Activated B cell treated with CpG ODN at 0.5 μM for 24 hours (primary cell): ENCODE measurements at places on chromosomes 2 and 18. TPM values are rescaled to one million over a fixed set of nuclear protein-coding genes. Genes with fewer than 3 reads are reported as not detected.

CBLN2 gene
- total RNA-seq: 0.09 TPM in 1 of 2 replicates, not detected in the other

TMEM200C gene
- total RNA-seq: not detected in 2 replicates

RESP18 gene
- total RNA-seq: not detected in 2 replicates

STEAP3 gene
- total RNA-seq: 1.1 and 1.2 TPM in 2 replicates

UGT1A5 gene
- total RNA-seq: not detected in 2 replicates

DDX18 gene
- total RNA-seq: 98.9 and 109 TPM in 2 replicates

SFT2D3 gene
- total RNA-seq: 9.6 and 10.1 TPM in 2 replicates

MRO gene
- not detected in 2 replicates for total RNA-seq

ACAA2 gene
- total RNA-seq: 24.9 and 26.9 TPM in 2 replicates

POTEJ gene
- total RNA-seq: not detected in 2 replicates

IL36G gene
- not detected in 2 replicates for total RNA-seq

C2orf66 gene
- not detected in 2 replicates for total RNA-seq

CFC1 gene
- not detected in 2 replicates for total RNA-seq

USP37 gene
- total RNA-seq: 14.3 and 23.1 TPM in 2 replicates

PAX8 gene
- total RNA-seq: 0.39 and 0.71 TPM in 2 replicates

SLC5A7 gene
- not detected in 2 replicates for total RNA-seq

PHOSPHO2 gene
- 3.2 and 6.3 TPM in 2 replicates for total RNA-seq

ANKRD62 gene
- not detected in 2 replicates for total RNA-seq

LYPD1 gene
- total RNA-seq: not detected in 2 replicates

TNFAIP6 gene
- total RNA-seq: 0.29 TPM in 1 of 2 replicates, not detected in the other

RAB6C gene
- total RNA-seq: not detected in 2 replicates

TTLL4 gene
- total RNA-seq: 36.0 and 37.2 TPM in 2 replicates

RAX gene
- total RNA-seq: not detected in 2 replicates

IRS1 gene
- 3.2 and 3.6 TPM in 2 replicates for total RNA-seq

MEP1B gene
- 0.09 TPM in 1 of 2 replicates, not detected in the other for total RNA-seq
